ENCODE measurements at places on chromosomes 2 and 18.

DNA sequence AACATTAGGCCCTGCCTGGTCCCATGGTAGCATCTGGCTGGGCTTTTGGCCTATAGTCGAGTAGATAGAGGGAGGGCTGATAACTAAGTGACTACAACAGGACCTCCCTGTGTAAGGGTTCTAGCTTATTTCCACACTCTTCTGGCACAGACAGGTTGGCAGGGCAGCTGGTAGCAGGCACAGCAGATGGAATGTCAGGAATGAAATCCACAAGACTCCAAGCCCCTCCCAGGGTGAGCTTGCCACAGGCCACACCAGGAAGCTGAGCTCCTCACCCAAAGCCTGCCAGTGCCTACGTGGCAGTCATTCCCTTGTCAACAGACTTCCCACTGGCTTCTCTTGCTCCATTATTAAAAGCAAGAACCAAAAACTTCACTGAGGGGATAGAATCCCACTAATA lies 20.7 kb upstream of the C1QL2 start:
- no peak for DNase-seq
- H3K4me1 ChIP-seq, result no peaks in the 10 kb centered on the region
- no peak overlapping the region for H3K4me3 ChIP-seq
- no peaks in the 10 kb centered on the region for H3K27me3 ChIP-seq
- H3K36me3 ChIP-seq, result no peaks in the 10 kb centered on the region

- no peaks in the 10 kb centered on the region for H3K27me3 ChIP-seq
- no peak for DNase-seq
- no peaks in the 10 kb centered on the region for H3K36me3 ChIP-seq
- no peak overlapping the region for H3K27ac ChIP-seq
- H3K4me3 ChIP-seq, result no peak overlapping the region
- no peaks in the 10 kb centered on the region for H3K4me1 ChIP-seq
These were observed 69.2 kb downstream of the RIT2 start for GRCh38 chr18:43046322-43046721.

DNA sequence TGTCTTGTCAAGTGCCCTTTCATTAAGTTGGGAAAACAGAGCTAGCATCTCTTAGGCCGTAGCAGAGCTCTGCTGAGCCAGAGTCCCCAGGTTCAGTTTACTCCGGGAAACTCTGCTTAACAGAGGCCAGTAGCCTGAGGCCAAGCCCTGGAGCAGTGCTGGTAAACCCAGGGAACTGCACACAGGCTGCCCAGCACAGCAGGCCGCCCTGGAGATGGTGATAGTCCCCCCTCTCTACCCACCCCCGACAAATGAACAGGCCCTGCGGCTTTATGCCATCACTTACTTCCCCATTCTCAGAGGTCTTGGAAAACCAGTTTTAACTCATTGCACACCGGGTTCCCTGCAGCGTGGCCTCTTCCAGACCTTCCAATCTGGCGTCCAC lies 3.5 kb downstream of the CNNM4 start:
- H3K36me3 ChIP-seq, result no peaks in the 10 kb centered on the region
- no peaks in the 10 kb centered on the region for H3K27me3 ChIP-seq
- H3K27ac ChIP-seq, result peak overlapping the region; percentile 61
- H3K4me3 ChIP-seq, result peak overlapping the region; percentile 40
- H3K4me1 ChIP-seq, result peaks cover 29% of the 10 kb centered on the region

DNA sequence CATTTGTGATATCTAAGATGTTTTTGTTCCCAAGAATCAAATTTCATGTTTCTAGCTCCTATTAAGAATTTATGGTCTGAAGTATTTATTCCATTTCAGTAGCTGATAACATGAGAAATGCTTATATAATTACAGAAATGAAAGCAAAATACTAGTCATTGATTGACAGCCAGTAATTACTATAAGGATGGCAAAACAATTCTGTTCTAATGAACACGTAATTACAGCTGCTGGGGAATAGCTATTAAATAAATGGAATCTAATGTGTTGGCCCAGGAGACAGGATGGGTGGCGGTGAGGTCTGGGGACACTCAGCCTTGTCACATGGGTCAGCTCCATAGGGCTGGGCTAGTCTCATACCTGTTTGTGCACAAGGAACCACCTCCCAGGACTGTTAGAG lies 263.5 kb downstream of the FHOD3 start:
- no peaks in the 10 kb centered on the region for H3K27me3 ChIP-seq
- H3K27ac ChIP-seq, result no peak overlapping the region
- H3K36me3 ChIP-seq, result no peaks in the 10 kb centered on the region
- no peaks in the 10 kb centered on the region for H3K4me1 ChIP-seq
- no peak for DNase-seq

- H3K4me3 ChIP-seq, result no peak overlapping the region
- peak overlapping the region; percentile 64 for H3K27ac ChIP-seq
- H3K36me3 ChIP-seq, result no peaks in the 10 kb centered on the region
- DNase-seq, result no peak
These were observed 61.0 kb downstream of the CRIM1 start for GRCh38 chr2:36416370-36417165.

DNA sequence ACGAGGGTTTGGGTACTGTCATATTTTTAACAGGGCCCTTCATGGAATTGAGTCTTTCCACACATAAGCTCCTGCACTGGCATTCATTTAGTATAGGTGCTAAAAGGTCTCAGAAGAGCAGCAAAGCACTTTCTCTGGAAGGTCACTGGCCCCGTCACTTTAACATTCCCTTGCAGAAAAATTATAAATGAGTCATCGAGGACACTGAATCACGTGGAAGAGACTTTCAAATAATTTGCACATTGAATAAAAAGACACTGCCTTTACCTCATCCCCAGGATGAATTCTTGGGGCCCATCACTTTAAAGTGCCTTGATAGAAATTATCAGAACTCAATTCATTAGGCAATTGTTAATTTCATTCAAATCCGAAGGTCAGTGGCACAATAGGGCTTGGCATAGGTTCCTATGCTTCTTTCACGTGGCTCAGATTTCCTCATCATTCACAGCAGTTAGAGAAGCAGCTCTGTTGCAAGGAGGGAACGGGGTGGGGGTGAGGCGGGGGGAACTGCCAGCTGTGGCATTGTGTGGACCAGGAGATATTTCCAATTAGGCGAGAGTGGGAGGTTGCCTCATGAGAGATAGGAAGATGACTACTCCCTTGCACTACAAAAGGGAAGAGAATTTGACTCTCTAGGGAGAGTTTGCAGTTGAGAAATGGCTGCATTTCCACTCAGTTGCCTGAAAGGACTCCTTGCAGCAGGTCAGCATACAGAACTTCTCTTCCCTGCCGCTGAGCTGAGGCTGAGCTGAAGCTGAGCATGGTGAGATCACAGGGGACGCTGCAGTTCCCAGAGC lies 86.3 kb upstream of the NPAS2 start:
- no peaks in the 10 kb centered on the region for H3K27me3 ChIP-seq
- H3K4me3 ChIP-seq, result no peak overlapping the region
- DNase-seq, result no peak
- no peaks in the 10 kb centered on the region for H3K36me3 ChIP-seq
- H3K4me1 ChIP-seq, result no peaks in the 10 kb centered on the region
- no peak overlapping the region for H3K27ac ChIP-seq

GRCh38 chr2:230881840-230882239 lies 17.1 kb downstream of the ITM2C start:
- no peak overlapping the region for H3K27ac ChIP-seq
- H3K36me3 ChIP-seq, result peaks cover 4% of the 10 kb centered on the region
- H3K4me1 ChIP-seq, result no peaks in the 10 kb centered on the region
- no peak overlapping the region for H3K4me3 ChIP-seq
- H3K27me3 ChIP-seq, result no peaks in the 10 kb centered on the region

DNA sequence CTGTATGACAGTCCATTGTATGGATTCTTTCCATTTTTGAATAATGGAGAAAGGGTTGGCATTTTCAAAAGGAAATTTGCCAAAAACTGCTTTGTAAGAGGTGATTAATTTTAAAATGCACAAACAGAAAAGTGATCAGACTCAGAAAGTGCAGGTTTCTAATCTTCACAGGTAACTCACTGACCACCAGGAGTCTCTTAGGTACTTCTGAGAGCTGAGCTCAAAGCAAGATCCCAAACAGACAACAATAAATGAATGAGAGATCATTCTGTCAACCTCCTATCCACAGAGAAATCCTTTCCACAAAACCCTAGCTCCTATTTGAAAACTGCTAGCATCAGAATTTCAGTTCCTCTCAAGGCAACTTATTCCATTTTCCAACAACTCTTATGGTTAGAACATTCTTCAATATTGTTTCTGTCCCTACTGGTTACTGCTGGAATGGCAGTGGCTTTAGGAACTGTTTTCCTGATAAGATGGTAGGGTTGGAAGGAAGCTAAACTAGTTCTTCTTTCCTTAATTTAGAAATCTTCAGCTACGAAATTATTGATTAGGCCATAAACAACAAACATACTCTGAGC lies 20.6 kb upstream of the HAAO start:
- no peak overlapping the region for H3K27ac ChIP-seq
- H3K4me3 ChIP-seq, result no peak overlapping the region
- H3K4me1 ChIP-seq, result peaks cover 14% of the 10 kb centered on the region
- no peak for DNase-seq
- no peaks in the 10 kb centered on the region for H3K27me3 ChIP-seq
- H3K36me3 ChIP-seq, result no peaks in the 10 kb centered on the region

- H3K27ac ChIP-seq, result no peak overlapping the region
- no peak for DNase-seq
- no peaks in the 10 kb centered on the region for H3K27me3 ChIP-seq
- H3K4me1 ChIP-seq, result peaks cover 28% of the 10 kb centered on the region
- H3K4me3 ChIP-seq, result no peak overlapping the region
- no peaks in the 10 kb centered on the region for H3K36me3 ChIP-seq
These were observed 107.1 kb downstream of the SH3RF3 start for GRCh38 chr2:109236147-109236546.

- peaks cover 7% of the 10 kb centered on the region for H3K27me3 ChIP-seq
- no peak overlapping the region for H3K27ac ChIP-seq
- H3K4me1 ChIP-seq, result no peaks in the 10 kb centered on the region
- H3K4me3 ChIP-seq, result no peak overlapping the region
- H3K36me3 ChIP-seq, result no peaks in the 10 kb centered on the region
- no peak for DNase-seq
These were observed 14.0 kb upstream of the PRKCE start for GRCh38 chr2:45637440-45637839.

GRCh38 chr2:169361706-169362117 lies 622 bp downstream of the LRP2 start:
- peak overlapping the region; percentile 48 for H3K4me3 ChIP-seq
- peaks cover 45% of the 10 kb centered on the region for H3K4me1 ChIP-seq
- no peaks in the 10 kb centered on the region for H3K27me3 ChIP-seq
- no peaks in the 10 kb centered on the region for H3K36me3 ChIP-seq

- H3K27ac ChIP-seq, result no peak overlapping the region
- H3K27me3 ChIP-seq, result no peaks in the 10 kb centered on the region
- DNase-seq, result no peak
- H3K4me1 ChIP-seq, result peaks cover 15% of the 10 kb centered on the region
These were observed 1.3 kb downstream of the WDR35 start for GRCh38 chr2:19988600-19988999.

DNA sequence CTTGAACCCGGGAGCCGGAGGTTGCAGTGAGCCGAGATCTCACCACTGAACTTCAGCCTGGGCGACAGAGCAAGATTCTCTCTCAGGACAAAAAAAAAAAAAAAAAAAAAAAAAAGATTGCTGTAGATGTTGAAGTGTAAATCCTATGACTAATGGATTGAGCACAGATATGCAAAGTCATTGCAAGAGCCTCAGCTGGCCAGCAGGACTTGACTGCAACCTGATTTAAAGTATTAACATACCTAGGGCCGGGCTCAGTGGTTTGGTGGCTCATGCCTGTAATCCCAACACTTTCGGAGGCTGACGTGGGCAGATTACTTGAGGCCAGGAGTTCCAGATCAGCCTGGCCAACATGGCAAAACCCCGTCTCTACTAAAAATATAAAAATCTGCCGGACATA lies 103.4 kb upstream of the MSH2 start:
- no peak overlapping the region for H3K4me3 ChIP-seq
- no peaks in the 10 kb centered on the region for H3K36me3 ChIP-seq
- H3K4me1 ChIP-seq, result peaks cover 5% of the 10 kb centered on the region
- no peak for DNase-seq

DNA sequence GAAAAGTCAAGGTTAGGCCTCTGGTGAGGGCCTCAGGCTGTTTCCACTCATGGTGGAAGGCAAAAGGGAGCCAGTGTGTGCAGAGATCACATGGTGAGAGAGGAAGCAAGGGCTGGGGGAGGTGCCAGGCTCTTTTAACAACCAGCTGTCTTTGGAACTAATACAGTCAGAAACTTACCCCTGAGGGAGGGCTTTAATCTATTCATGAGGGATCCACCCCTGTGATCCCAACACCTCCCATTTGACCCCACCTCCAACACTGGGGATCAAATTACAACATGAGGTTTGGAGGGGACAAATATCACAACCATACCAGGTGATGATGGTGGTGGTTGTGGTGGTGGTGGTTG lies 10.9 kb downstream of the POLI start:
- no peak for DNase-seq
- no peaks in the 10 kb centered on the region for H3K4me1 ChIP-seq
- peaks cover 49% of the 10 kb centered on the region for H3K36me3 ChIP-seq
- no peak overlapping the region for H3K27ac ChIP-seq
- no peaks in the 10 kb centered on the region for H3K27me3 ChIP-seq

- no peaks in the 10 kb centered on the region for H3K36me3 ChIP-seq
- H3K27ac ChIP-seq, result no peak overlapping the region
- no peaks in the 10 kb centered on the region for H3K4me1 ChIP-seq
- H3K27me3 ChIP-seq, result no peaks in the 10 kb centered on the region
- H3K4me3 ChIP-seq, result no peak overlapping the region
These were observed 66.5 kb upstream of the TMEM200C start for GRCh38 chr18:5961828-5962150.

Data from tibial artery (tissue), 4 donors.